ENCODE measurements at places on chromosomes 11 and 22.

DNA sequence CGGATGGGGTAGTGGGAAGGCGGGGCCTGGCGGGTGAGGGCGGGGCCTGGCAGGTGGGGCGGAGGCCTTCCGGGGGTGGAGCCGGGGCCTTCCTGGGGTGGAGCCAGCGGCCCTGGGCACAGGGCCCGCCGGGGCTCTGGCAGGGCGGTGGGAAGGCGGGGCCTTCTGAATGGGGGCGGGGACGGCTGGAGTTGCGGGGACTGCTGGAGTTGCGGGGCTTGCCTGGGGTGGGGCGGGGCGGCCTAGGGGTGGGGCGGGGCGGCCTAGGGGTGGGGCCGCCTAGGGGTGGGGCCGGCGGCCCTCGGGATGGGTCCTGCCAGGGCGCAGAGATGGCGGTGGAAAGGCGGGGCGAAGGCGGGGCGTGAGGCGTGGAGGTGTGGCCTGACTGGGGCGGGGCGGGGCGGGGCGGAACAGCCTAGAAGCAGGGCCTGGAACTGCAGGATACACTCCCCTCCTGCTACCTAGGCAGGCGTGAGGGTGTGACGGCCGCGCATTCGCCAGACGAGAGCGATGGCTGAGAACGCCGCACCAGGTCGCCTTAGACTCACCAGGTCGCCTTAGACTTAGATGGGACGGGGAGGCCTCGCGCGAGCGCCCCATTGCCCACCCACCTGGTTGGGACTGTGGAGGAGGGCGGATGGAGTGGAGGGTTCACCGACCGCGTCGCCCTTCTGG is 19.3 kb downstream of the RRP7A start:
- DNase-seq: peak; percentile 62

DNA sequence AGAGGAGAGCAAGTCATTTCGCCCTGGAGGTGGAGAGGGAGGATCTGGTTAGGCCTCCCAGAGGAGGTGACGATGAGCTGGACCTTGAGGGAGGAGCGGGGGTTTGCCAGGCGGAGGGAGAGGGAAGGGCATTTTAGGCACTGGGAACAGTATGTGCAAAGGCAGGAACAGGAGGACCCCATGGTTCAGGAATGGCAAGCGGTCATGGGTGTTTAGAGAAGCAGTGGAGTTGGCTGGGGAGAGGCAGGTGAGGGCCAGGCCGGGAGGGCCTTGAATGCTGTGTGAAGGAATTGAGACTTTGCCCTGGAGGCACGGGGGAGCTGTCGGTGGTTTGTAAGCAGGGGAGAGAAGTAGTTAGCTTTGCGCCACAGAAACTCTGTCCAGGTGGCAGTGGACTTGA is 10.3 kb downstream of the PRDM11 start:
- no peak for DNase-seq

GRCh38 chr11:2860636-2861035 is 24.9 kb downstream of the CDKN1C start:
- no peak for DNase-seq

DNA sequence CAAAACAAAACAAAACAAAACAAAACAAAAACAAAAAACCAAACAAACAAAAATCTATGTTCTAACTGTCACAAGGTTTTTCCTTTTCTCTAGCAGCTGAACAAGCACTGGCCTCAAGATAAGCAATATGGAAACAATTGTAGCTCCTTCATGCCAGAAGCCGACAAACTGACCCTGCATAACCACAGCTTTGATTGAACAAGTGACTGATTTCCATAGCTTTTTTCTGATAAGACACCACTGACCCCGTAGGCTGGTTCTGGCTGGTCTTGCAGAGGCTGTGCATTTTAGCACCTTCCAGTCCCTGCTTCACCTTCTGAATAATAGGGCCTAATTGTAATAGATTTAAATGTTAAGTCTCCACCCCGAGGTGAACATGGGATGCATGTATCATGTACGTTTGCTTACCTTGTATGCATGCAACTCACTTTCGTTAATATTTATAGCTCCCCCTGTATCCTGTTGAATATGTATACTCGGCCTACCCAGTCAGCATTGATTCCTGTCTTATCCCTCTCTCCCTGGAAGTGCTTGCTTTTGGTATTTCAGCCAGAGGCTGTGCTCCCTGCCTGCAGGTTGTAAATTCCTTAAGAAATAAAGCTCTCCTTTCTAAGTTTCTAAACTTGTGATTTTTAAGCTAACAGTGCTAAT is 49.6 kb downstream of the CNTF start:
- no peak for DNase-seq

DNA sequence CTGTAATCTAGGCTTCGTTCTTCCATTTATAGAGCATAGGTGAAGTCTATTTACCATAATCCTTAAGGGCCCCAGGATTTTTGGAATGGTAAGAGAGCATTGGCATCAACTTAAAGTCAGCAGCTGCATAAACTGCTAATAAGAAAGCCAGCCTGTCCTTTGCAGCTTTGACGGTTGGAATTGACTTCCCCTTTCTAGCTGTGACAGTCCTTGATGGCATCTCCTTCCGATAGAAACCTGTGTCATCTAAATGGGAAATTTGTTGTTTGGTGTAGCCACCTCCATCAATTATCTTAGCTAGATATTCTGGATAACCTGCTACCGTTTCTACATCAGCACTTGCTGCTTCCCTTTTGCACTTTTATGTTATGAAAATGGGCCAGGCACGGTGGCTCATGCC is 58.0 kb upstream of the GLYATL1B start:
- DNase-seq: no peak

GRCh38 chr11:78284260-78284659 is 95.5 kb downstream of the USP35 start:
- no peak for DNase-seq

DNA sequence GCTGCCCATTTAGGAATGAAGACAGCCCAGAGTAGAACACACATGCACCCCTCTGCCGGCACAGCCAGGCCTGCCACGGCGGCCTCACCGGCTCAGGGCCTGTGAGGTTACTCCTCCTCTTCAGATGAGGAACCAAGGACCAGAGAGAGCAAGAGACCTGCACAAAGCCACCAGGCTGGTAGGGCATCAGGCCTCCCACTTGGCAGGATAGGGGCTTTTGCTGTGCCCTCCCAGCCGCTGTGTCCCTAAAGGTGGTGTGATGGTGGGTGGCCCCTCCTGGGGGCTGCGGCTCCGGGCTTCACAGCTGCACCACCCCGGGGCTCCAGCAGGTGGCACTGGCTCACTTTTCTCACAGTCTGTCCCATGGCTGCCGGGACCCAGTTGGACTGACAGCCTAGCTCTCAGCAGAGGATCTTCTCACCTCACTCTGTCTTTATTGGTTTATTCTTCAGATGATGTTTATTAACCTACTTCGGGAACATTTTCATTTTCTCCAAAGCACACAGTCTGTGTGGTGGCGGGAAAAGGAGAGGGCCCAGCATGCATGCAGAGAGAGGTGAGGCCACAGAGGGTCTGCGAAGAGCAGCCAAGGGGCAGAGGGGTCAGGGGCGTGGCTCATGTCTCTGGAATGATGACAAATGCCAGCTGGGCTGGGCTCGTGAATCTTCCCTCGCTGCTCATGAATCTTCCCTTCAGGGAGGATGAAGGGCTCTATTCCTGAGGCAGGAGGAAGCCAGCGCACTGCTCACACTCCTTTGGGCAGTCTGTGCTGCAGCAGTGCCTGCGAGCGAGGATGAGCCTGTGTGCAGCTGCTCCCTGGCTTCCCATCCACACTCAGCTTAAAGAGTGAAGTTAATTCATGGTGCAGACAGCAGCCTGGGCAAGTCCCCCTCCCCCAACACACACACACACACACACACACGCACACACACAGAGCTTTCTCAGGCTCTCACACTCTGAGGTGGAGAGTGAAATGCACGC is 101.1 kb upstream of the PITPNB start:
- DNase-seq: peak; percentile 53

DNA sequence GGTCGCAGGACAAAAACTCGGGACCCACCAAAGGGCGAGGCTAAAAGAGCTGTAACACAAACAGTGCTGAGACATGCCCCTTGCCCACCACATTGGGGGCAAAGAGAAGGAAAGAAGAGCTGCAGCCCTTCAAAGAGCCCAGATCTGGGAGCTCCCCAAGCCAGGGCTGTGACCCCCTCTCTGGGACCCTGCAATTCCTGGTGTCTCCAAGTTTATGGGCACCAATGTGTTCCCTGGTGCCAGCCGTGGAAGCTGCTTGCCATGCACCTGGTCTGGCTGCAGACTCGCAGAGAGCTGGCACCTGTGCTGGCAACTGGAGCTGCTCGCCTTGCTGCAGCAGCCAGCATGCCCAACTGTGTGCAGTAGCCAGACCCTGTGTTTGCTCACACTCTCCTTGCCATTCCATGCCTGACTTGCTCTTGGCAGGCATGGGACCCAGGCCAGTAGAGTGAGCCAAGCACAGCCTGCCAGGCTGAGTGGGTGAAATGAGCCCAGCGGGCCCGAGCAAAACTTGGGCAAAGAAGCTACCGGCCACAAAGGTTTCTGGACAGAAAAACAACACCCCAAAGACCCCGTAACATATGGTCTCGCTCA is 16.0 kb downstream of the RRP8 start:
- DNase-seq: no peak

- no peak for DNase-seq
These were observed 26.0 kb downstream of the POU2AF3 start for GRCh38 chr11:111324277-111324720.

DNA sequence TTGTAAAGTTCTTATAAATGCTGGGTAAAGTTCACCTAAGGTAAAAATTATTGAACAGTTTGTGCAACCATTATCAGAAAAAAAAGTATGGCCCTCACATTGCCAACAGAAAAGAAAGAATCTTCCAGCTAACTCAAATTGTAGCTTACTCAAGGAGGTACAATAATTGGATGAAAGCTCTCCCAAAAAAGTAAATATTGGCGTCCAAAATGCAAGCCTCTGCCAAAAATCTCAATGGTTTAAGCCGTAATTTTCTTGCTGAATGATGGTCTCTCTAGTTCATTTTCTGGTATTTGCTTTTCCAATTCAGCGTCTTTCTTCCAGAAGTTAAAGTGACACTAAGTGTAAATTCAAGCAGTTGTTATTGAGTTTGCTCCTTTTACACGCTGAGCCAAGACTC is 727.3 kb downstream of the LRRC4C start:
- DNase-seq: no peak

- DNase-seq: no peak
These were observed 12.7 kb upstream of the IL10RA start for GRCh38 chr11:117973503-117973860.

GRCh38 chr11:120054753-120055045 is 83.2 kb downstream of the TRIM29 start:
- no peak for DNase-seq

GRCh38 chr22:39952347-39952746 is 7.8 kb upstream of the TMA7B start:
- DNase-seq: no peak

DNA sequence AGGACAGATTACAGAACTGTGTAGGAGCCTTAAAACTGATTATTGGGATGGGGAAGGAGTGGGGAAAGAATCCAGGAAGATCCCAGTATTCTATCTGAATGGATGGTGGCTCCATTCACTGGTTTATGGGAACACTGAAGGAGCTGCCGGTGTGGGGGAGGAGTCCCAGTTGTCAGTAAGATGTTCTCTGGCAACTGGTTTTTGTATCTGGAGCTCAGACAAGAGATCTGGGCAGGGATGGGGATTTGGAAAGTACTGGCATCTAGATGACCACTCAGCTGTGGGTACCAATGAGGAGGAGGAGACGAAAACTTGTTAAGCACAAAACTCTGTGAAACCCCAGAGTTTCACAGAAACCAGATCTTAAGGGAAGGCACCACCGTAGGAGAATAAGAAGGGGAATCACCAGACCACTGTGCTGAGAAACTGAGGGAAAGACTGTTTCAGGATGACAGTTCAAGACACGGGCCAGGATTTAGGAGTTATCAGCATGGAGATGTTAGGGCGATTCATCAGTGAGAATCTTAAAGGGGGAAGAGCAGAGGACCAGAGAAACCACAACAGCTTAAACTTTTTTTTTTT is 28.1 kb downstream of the LDLRAD3 start:
- no peak for DNase-seq

DNA sequence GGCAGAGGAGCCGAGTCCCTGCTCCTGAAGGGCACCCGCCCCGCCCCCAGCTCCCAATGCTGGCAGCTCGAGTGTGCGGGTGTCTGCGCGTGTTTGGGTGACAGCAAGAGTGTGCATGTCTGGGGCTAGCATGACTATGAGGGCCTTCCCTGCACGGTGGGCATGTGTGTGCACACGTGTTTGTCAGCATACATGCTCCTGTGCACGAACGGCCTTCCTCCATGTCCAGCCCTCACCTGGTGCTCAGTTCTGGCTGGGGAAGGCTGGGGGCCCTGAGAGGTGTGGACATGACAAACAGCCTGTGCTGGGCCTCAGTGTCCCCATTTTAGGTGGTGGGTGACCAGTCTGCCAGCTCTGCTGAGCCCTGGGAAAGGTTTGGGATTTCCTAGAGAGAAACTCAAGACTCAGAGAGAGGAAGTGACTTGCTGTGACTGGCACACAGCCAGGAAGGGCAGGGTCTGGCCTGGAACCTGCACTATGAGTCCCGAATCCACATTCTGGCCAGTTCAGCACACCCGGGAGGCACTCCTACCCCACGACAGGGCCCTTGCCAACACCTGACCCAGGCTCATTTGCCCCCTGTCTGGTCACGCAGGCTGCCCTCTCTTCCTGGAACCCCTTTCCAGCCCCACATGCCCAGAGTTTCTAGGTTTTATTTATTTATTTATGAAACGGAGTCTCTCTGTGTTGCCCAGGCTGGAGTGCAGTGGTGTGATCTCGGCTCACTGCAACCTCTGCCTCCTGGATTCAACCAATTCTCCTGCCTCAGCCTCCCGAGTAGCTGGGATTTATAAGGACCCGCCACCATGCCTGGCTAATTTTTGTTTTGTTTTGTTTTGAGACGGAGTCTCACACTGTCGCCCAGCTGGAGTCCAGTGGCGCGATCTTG is 3.3 kb upstream of the SHISA8 start:
- no peak for DNase-seq

- no peak for DNase-seq
These were observed 52.2 kb upstream of the ARHGAP20 start for GRCh38 chr11:110764485-110764884.

- DNase-seq: no peak
These were observed 8.7 kb downstream of the LIN7C start for GRCh38 chr11:27497911-27498310.

DNA sequence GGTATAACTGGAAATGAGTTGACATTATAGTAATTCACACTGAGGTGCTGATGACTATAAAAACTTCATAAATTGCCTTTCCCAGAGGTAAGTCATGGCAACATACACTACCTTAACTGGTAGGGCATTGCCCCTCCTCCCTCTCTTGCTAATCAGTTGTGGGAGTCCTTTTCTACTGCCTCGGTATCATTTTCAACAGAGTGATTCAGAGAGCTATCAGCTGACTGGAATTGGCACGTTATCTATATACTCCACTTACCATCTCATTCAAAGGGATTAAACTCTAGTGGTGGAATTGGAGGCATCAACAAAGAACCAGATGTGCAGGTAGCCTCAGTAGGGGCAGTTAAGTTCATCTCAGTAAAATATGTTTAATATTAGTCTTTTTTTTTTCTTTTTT is 8.0 kb upstream of the NUP160 start:
- DNase-seq: no peak

GRCh38 chr11:115920841-115921480 is 416.7 kb upstream of the CADM1 start:
- no peak for DNase-seq

DNA sequence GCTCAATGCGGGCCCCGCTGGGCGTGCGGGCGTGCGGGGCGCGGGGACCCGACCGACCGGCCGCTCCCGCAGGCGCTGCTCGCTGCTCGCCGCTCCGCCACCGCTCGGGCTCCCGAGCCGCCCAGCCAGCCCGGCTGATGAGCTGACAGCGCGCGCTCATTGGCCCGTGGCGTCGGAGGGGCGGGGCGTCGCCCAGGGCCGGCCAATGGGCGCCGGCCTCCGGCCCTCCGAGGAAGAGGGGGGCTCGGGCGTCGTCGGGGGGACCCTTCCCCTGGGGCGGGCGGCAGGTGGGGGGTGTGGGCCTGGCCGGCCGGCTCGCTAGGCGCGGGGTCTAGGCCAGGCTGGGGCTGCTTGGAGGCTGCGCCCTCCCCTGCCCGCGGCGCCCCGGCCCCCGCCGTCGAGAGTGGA is at the start of gene SCUBE1:
Gene SCUBE1, minus strand, starts transcription at position 111 of the 408 bp plus-strand sequence. CDS start 111 bp downstream, outside the sequence.
- DNase-seq: peak; percentile 15

All from stimulated activated CD4-positive, alpha-beta T cell treated with anti-CD3 and anti-CD28 coated beads, Interleukin-1b, Interleukin-23, amount 100 ng/mL, for 24 hours (primary cell).